Activated CD4-positive, alpha-beta T cell treated with anti-CD3 and anti-CD28 coated beads, Interleukin-2, amount 50 U/mL, for 48 hours (primary cell): ENCODE measurements at places on chromosomes 1 and 21.

GRCh38 chr1:74415935-74416334 lies 96.5 kb downstream of the LRRC53 start:
- no peak for DNase-seq

GRCh38 chr1:99264201-99265021 lies at the start of gene PLPPR4:
Gene PLPPR4, plus strand, starts transcription at chr1:99264492. Its CDS starts 102 bp downstream, at chr1:99264594.
- peak; percentile 8 for DNase-seq

DNA sequence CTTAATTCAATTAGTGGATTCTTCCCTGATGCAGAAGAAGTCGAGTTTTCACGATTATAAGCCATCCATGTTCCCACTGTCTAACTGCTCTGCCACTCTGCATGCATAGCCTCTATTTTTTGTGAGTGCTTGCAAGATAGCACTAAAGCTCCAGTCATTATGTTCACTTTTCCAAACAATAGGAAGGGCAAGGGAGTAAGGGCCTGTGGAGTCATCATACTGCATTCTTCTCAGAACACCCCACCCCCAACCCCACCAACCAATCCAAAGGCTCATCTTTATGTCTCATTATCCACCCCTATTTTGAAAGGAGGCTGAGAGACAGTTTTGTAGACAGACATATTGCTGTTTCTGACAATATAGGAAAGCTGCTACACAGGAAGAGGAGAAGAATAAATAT lies 471.7 kb upstream of the ADGRL2 start:
- DNase-seq: no peak

DNA sequence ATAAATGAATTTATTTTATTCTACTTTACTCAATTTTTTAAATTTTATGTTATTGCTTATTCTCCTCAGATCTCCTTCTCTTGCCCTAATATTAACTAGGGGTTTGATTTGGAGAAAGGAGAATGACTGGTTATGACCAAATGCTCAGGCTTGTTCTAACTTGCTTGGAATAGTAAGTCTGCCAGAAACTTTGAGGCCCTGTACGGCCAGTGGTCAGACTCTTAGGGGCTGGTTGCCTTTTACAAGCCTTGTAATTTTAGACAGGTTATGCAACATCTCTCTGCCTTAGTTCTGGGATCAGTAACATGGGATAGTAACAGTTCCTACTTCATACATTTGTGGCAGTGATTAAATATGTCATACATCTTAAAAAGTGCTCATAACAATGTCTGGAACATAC lies 279.5 kb downstream of the DUSP10 start:
- no peak for DNase-seq

- DNase-seq: no peak
Observed at GRCh38 chr1:6385488-6386191, 7.9 kb downstream of the ACOT7 start.

- DNase-seq: no peak
Observed at GRCh38 chr21:28762357-28762735, 230.3 kb downstream of the LTN1 start.

DNA sequence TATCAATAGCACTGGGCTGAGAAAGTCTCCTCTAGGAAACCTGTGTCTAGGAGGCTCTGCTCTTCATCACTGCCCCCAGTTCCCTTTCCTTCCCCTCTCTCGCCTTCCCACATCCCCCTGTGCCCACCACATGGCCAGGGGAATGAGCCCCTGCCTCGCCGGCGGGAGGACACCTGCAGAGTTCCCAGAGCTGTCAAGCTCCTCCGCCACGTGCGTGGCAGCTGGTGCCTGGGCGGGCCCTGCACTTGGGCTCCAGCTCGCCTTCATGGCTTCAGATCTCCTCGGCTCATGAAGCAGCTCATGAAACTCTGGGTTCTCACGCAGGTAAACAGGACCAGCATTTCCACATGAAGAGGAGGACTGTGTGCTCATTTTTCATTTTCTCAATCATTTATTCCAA lies 62.8 kb downstream of the SIM2 start:
- DNase-seq: no peak

DNA sequence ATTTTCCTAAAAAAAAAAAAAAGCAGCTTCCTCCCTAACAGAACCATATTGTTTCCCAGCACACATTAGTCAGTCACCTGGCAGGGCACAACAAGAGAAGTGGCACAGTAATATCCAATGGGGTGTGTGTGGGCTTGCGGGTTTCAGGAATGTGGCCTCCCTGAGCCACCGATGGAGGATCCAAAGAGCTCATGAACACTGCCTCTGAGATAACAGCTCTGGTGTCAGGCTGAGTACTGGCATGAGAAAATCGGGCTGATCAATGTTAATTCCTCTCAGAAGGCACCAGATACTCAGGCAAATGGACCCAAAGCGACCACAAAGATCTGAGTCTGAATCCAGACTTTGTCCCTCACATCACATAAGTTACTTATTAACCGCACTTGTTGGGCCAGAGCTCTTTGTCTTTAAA lies 2.2 kb upstream of the LYPD8 start:
- no peak for DNase-seq

DNA sequence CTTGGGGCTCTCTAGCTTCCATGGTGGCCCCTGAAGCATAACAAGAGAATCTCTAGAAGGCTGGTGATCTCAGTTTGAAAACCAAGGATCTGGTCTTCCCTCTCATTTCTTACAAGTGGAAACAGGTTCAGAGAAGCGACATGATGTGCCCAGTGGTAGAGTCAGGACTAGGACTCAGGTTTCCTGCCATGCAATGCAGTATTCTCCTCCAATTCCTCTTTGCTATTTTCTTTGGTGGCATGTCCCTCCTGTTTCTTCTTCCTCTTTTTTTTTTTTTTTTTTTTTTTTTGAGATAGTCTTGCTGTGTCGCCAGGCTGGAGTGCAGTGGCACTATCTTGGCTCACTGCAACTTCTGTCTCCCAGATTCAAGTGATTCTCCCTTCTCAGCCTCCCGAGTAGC lies 195.6 kb upstream of the C1orf105 start:
- DNase-seq: no peak

GRCh38 chr1:165387505-165387904 lies 31.0 kb upstream of the LMX1A start:
- DNase-seq: no peak

DNA sequence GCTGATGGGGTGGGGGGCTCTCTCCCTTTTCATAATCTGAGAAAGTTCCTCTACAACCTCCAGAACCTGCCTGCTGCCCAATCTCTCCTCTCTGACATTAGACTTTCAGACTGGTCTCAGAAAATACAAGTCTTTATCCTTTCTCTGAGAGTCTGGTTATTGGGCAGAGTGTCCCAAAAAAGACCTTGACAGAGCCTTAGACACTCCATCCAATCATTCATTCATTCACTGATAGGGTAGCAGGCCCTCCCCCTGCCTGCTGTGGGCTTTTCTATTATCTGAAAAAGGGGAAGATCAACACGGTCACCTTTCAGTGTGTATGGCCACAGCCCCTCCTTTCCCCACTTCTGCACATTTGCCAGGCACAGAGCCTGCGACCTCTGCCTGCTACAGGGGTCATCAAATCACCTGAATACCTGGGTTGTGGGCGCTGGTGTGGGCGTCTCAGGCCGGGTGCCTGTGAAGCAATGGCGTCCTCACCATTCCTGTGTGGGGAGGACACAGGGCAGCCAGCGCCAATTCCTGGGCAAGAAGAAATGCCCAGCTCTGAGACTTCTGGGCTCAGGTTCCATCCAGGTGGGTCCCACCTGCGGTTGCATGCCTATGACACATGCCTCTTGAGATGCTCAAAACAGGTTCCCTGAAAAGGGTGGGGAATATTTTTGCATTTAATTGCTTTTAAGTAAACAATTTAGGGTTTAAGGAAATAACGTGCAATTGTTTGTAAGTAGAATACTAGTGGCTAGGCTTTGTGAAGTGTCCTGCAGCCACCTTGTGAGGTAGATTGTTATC lies 52.8 kb downstream of the ELK4 start:
- DNase-seq: no peak

GRCh38 chr1:93980320-93981273 lies 71.4 kb upstream of the GCLM start:
- no peak for DNase-seq

- no peak for DNase-seq
Observed at GRCh38 chr1:156486421-156487344, 13.9 kb downstream of the MEF2D start.

DNA sequence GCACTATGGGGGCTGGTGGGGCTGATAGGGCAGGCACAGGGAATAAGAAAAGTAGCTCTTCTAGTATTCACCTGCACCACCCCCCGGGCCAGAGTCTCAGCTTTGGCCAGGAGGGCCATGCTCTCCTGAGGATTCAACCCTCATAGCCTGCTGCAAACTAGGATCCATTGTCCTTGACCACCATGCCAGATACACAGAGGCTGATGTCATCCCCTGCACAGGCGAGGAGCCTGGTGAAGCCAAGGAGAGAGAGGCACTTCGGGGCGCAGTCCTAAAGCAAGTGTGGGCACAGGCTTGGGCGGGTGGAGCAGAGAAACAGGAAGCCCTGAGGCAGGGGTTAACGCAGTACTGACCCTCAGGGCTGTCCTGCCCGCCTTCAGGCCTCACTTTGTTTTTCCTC lies 29.5 kb downstream of the TMEM53 start:
- no peak for DNase-seq

GRCh38 chr1:59415881-59416280 lies 119.0 kb downstream of the FGGY start:
- no peak for DNase-seq

- no peak for DNase-seq
Observed at GRCh38 chr1:195766709-195767108, 841.5 kb downstream of the KCNT2 start.

DNA sequence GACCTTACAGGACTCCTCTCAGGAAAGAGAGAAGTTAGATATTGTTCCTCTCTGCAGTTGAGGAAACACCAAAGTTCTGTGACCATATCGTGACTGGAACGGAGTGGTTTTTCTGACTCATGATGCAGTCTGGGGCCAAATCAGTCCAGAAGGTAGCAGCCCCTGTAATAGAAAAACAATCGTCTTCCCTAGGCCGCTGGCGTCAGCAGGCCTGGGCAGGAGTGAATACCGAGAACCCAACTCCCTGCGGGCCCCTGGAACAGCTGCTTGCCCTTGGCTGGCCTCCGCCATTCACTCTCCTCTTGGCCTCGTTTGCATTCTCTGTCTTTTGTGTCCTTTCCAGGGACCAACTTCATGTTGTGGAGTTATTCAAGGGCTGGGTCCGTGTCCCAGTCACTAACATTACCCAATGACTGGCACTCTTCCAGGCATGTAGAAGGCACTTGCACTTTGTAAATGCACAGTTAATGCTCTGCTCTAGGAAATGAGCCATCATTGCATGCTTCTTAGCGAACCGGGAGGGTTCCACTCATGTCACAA lies 10.9 kb upstream of the CD101 start:
- no peak for DNase-seq

GRCh38 chr1:24384251-24385090 lies 29.1 kb downstream of the STPG1 start:
- DNase-seq: peak; percentile 51

- DNase-seq: no peak
Observed at GRCh38 chr1:91487469-91487868, 13.2 kb upstream of the CDC7 start.
